ENCODE measurements at places on chromosomes 6 and 20.

- DNase-seq: no peak
Observed at GRCh38 chr20:37066168-37066567, 29.6 kb downstream of the RBL1 start.

GRCh38 chr6:14763139-14763538 lies 482.7 kb upstream of the JARID2 start:
- DNase-seq: no peak

DNA sequence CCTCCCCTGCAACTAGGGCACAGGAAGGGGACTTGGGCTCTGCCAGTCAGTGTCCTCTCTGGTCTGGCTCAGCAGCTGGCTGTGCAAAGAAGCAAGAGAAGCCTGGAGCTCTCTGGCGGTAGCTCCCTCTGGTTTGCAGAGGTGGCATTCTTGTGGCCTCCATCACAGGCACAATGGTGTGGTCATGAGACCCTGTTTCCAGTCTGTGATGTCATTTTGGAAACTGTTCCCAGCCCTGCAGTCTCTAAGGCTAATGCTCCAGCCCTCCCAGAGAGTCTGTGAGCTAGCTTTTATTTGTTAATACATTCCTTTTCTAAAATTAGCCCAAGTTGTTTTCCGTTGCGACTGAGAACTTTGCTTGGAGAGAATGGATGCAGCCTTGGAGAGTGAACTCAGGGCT lies 69.5 kb upstream of the FOXQ1 start:
- DNase-seq: no peak

DNA sequence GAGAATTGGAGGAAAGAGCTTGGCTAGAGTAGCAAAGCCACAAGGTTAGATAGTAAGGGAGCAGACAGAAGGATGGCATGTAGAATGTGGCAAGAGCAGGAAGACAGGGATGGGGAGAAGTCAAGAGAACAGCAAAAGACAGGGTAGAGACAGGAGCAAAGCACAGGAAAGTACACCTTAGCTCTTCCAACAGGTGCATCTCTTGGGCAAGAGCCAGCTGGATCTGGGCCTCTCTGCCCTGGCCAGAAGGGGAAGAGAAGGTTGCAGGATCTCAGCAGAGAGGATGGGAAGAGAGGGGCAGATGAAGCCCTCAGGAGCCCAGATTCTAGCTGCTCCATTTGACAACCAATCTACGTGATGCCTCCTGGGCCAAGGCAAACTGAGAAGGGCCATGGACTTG lies 16.7 kb downstream of the SCUBE3 start:
- DNase-seq: no peak

DNA sequence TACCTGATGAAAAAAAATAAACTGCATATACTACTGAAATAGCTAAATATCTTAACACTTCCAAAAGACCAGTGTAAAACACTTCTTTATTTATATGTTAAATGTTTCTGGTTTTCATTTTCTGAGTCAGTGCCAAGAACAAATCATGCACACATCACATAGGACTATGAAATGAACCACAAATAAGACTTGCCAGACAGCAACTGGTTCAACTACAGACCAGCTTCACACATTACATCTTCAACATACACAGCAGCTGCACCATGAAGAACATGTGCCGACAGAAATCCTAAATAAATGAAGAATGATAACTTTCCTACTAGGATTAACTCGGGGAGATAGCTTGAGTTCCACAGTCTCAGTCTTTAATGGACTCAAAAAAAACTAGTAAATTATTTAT lies 168.3 kb upstream of the STXBP5 start:
- no peak for DNase-seq

DNA sequence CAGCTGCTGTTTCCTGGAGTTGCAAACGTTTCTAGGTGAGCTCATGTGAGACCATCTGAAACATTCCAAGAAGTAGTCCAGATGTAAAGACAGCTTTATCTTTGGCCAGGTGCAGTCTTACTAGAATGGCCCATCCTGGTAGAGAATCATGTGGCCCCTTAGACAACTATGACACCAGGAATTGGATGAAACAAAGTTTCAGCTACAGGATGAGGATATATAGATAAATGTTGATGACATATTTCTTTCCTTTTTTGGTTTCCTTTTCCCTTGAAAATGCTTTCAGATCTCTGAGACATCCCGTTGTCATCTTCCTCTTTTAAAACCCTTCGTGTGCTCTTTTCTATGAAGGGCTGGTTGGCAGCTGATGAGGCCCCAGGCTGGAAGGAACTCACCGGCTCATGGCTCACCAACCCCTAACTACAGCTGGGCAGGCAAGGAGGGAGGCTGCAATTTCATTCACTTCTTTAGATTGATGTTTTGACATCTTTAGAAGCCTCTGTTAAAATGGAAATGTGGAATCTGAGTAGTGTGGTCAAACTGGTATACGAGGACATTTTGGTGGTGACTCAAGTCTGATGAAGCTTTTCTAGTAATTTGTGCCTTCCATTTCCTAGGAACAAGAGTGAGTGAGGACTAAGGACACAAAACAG lies 167.9 kb upstream of the TNFAIP3 start:
- no peak for DNase-seq

- DNase-seq: no peak
Observed at GRCh38 chr6:143232849-143233248, 172.2 kb downstream of the AIG1 start.

- DNase-seq: no peak
Observed at GRCh38 chr6:52547647-52548352, 29.1 kb downstream of the TRAM2 start.

All from T-helper 9 cell (primary cell).